ENCODE measurements at places on chromosomes 4 and X. TPM values are rescaled to one million over a fixed set of nuclear protein-coding genes. Genes with fewer than 3 reads are reported as not detected.

USP27X gene
- total RNA-seq = 2.7 TPM

GRCh38 chr4:19650903-19651864 lies 600.5 kb upstream of the SLIT2 start:
- no peak for DNase-seq

DNA sequence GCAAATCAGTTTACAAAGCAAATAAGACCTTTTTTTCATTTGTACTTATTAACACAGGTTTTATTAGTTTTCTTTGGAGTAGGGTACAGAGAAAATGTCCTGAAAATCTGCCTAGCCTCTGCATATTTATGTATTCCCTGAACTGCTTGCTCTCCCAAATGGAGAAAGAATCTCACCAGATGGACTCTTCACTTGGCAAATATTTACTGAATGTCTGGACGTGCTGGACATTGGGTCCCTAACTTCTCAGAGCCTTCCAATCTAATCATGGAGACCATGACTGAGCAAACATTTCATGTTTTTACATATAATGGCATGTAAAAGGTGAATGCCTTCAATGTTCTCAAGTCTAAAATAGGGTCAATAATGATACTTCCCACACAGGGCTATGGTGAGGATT lies 126.0 kb downstream of the CHRDL1 start:
- DNase-seq = no peak

GRCh38 chr4:84697615-84698201 lies 114.8 kb downstream of the CDS1 start:
- no peak for DNase-seq

RS1 gene
- total RNA-seq = not detected

GRCh38 chr4:23978002-23978401 lies 88.2 kb upstream of the PPARGC1A start:
- no peak for DNase-seq
